A172 (cell line): ENCODE measurements at places on chromosomes 4 and X.

- DNase-seq, result no peak
These were observed 180.4 kb upstream of the RASGEF1B start for GRCh38 chr4:81652069-81652478.

DNA sequence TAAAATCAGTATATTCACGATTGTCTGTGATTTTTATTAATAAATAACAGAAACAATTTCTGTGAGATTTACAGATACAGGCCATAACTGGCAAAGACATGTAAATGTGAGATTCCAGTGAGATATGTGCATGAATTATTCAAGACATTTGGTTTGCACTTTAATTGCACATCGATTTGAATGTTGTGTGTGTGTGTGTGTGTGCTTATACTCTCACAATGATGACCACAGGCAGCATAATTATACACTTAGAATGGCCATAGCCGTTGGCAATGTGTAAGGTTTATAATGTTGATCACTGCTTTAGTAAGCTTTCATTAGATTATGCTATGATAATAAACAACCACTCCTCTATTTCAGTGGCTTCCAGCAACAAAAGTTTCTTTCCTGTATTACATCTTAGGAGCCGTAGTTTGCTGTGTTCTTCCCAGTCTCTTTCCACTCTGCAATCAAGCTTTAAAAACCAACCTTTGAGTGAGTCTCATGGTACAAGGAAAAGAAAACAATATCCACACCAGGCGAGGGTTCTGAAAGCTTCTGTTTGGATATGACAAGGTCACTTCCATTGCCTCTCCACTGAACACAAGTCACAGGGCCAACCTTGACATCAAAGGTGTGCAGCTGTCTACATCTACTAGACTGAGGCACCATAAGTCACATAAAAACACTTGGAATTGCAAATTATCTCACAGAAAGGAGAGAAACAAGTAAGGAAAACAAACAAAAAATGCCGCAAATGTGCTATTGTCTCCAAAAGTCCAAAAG, 897.7 kb downstream of the RAB28 start:
- no peak for DNase-seq

GRCh38 chr4:4640692-4641091, 98.8 kb upstream of the STX18 start:
- no peak for DNase-seq

GRCh38 chrX:24487571-24487970, 22.5 kb downstream of the PDK3 start:
- no peak for DNase-seq

- peak; percentile 32 for DNase-seq
These were observed 2595.3 kb downstream of the ARAP2 start for GRCh38 chr4:33649015-33649414.

- DNase-seq, result no peak
These were observed 154.3 kb upstream of the EDNRA start for GRCh38 chr4:147326591-147326990.

DNA sequence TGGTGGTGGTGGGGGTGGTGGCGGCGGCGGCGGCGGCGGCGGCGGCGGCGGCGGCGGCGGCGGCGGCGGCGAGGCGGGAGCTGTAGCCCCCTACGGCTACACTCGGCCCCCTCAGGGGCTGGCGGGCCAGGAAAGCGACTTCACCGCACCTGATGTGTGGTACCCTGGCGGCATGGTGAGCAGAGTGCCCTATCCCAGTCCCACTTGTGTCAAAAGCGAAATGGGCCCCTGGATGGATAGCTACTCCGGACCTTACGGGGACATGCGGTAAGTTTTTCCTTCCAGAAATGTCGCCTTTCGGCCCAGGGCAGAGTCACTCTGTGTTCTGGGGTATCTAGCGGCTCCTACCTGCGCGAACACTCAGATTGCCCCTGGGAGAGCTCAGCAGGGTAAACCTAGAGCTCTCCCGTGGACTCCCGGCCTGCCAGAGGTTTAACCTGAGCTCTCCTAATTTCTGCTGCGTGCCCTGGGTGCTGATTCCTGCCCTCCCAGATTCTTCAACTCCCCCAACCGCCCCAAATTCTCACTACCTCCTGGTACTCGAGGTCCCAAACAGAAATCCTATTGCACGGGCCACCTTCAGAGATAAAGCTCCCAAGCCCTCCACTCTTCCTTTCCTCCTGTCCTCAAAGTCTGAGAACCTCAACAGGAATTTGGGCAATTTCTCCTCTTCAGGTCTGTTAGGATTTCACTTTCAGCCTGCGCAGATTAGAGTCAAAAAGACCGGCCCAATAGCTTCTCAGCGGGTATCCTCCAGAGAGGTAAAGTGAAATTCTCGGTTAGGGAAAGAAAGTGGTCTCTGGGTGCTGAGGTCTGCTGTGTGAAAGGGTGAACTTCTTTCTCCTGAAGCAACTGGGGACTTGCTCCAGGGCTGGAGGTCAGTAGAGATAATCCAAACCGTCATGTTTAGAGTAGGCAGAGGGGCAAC, 2.9 kb downstream of the AR start:
- DNase-seq, result no peak

DNA sequence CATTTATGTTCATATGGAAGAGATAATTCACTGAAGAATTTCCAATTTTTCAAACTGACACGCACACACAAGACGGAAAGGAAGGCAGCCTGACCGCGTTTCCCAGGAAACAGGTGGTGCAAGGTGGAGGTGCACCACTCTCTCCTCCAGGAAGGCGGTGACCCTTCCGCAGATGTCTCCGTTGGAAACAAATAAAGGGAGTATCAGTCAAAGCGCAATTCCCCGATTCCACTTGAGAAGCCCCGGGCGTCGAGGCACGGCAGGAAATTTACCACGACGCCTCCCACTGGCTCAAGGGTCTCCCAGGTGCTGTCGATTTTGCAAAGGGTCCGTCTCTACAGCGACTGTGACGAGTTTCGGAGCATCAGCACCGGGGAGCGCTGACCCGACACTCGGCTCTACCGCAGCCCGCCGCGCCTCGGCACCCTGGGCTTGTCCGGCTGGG, 770 bp upstream of the TIGD2 start:
- DNase-seq, result no peak

- no peak for DNase-seq
These were observed 32.1 kb upstream of the CPLX1 start for GRCh38 chr4:858041-858481.

DNA sequence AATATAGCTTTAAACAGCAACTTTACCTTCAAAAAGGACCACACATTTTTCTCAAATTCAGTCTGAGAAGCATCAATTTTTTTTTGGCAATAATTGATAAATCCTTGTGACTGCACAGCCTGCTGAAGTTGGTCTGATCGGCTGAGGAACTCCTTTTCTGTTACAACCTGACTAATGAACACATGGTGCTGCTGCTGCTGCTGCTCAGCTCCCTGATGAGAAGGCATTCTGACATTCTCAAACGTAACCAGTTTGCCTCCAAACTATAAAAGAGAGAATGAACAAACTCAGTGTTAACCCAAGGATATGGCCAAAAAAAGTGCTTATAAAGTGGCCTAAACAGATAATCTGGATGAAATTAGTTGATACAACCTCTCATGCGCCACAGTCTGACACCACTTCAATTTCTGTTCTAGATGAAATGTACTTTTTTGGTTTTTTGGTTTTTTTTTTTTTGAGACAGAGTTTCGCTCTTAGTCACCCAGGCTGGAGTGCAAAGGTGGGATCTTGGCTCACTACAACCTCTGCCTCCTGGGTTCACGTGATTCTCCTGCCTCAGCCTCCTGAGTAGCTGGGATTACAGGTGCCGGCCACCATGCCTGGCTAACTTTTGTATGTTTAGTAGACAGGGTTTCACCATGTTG, 26.5 kb downstream of the SEC31A start:
- no peak for DNase-seq

DNA sequence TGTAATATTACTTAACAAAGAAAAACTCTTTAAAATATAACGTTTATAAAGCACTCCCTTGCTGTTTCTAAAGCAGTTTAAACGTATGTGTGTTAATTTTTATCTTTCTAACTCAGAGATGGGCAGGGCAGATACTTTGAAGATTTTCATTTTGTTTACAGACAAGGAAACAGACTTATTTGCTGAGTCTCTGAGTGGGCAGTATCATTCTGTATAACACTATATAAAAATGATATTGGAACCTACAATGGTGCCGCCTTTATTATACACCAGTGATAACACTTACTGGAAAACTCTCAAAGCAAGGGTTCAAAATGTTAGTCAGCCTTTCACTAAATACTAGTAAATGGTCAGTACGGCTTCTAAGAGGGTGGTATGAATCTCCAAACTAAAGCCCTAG, 193.4 kb downstream of the NR3C2 start:
- no peak for DNase-seq

- no peak for DNase-seq
These were observed 20.0 kb downstream of the PRPS1 start for GRCh38 chrX:107648332-107648731.

DNA sequence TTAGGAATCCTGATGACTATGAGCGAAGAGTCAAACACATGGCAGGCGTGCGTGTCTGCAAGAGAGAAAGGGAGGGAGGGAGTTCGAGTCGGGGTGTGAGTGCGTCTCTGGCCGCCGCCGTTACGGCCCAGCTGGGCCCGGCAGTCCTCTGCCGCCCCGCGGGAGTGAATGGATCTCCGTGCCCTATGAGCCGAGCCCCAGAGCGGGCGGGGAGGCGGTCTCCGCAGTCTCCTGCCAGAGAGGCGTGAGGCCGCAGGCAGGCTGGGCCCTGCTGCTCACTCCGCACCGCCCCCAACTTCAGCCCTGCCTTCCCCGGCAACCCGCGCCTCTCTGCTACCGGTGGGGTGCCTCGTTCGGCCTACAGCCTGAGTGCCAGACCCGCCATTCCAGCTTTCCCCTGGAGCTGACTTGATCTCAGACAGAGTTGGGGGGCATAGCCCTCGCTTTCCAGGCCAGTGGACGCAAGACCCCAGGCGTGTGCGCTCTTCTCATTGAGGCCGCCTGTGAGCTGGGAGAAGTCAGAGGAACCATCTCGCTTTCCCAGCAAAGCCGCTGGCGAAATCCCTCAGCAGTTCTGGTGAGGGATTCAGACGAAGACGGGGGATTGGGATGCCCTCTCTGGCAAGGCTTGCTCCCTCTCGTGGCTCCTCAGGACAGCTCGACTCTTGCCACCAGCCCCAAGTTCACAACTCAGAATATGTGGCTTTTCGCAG, 1.4 kb downstream of the SLC16A2 start:
- DNase-seq, result no peak

DNA sequence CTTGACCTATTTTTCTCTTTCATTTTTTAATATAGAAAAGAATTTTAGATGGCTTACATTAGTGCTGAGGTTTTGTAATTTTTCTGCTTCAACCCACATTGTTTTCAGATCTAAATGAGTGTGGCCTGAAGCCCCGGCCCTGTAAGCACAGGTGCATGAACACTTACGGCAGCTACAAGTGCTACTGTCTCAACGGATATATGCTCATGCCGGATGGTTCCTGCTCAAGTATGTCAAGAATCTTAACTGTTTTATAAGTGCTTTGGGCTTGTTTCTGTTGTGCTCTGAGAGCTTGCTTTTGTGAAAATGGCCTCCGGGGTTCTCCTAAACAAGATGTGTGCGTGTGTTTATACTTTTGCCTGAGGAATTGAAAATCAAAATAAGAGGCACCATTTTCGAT, 41.6 kb downstream of the NPNT start:
- DNase-seq, result no peak

GRCh38 chr4:77172336-77172735, 15.3 kb downstream of the CCNG2 start:
- DNase-seq, result peak; percentile 41

- no peak for DNase-seq
These were observed 161.2 kb upstream of the NUDT6 start for GRCh38 chr4:123083646-123084045.

- no peak for DNase-seq
These were observed 48.3 kb downstream of the CPZ start for GRCh38 chr4:8640816-8641215.
